ENCODE measurements at places on chromosomes 3 and 15.

DNA sequence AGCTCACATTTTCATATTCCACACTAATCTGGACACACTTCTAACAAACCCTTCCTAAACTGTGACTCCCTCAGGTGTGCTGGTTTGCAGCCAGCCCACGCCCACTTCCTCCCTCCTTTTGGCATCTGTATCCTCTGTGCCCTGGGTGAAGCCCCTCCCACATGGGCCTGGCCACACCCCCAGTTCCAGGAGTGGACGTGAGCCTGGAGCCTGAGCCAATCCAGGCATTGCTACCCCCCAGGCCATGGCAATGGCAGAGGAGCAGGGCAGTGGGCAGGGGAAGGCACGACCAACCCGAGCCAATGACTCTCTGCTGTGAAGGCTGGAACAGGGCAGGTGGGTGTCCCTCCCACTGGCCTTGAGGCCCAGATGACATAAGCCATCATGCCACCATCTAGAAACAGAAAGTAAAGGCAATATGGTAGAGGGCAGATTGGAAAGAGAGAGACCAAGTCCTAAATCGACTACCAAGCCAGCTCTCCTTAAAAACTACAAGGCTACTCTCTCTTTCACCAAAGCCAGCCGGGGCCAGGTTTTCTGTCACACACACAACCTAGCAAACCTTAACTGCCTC is 18.6 kb downstream of the FAM174B start:
- DNase-seq, result no peak

DNA sequence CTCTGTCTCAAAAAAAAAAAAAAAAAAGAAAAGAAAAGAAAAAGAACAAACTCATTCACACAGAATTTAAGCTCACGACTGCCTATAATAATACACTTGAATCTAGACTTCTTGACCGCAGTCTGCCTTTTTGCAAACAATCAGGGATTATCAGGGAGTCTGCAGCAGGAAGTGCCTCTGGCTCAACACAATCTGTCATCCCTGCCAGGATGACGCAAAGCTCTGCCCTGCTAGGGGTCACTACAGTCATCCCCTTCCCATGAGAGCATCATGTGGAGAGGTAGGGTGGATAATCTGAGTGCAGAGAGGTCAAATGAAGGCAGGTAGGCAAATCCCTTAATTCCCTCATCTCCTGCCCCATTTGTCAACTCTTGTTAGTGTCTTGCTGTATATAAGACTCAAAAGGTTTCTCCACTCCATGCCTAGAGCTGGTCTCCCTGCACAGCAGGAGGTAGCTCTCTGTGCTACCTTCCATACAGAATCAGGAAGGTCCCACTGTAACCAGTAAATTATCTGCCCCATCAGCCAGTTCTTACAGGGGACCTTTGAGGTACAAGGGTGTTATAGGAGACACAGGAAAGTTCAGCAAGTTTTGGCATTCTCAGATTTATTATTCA is 4.2 kb downstream of the UBAP1L start:
- DNase-seq, result no peak

DNA sequence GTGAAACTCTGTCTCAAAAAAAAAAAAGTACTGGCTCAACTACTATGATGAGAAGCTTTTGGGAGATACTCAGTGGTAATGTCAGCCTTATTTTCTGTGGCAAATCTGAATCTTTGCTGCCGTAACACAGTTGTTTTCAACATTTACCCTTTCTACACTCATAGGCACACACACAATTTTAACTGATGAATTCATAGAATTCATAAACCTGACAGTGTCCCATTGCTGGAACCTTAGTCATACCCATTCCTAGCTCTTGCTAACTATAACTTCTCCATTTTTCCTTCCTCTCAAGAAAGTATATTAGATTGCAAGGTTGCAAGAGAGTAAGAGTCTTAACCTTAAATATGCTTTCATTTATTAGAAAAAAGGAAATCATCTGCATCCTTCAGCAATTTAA is 496.6 kb downstream of the FHIT start:
- DNase-seq, result peak; percentile 46

DNA sequence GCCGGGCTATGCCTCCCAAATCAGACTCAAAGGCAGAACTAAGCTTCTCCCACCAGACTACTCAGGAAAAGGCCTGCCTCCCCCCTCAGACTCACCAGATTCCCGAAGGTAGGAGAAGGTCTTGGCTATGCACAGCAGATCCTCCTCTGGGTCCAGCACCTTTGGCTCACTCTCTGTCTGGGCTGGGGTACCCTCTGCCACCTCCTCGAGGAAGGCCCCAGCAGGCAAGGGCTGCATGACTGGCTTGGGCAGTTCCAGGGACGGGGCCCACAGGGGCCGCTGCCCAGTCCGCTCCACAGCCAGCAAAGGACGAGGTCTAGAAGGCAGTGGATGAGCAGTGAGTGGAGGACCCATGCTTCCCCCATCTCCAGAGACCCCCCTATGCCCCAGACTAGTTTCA is 3.3 kb downstream of the CISH start:
- no peak for DNase-seq
